Hematopoietic multipotent progenitor cell treated with erythropoietin and hydrocortisone succinate and interleukin-3 and kit ligand, for 6 days (in vitro differentiated cells): ENCODE measurements at places on chromosomes 2 and 18.

DNA sequence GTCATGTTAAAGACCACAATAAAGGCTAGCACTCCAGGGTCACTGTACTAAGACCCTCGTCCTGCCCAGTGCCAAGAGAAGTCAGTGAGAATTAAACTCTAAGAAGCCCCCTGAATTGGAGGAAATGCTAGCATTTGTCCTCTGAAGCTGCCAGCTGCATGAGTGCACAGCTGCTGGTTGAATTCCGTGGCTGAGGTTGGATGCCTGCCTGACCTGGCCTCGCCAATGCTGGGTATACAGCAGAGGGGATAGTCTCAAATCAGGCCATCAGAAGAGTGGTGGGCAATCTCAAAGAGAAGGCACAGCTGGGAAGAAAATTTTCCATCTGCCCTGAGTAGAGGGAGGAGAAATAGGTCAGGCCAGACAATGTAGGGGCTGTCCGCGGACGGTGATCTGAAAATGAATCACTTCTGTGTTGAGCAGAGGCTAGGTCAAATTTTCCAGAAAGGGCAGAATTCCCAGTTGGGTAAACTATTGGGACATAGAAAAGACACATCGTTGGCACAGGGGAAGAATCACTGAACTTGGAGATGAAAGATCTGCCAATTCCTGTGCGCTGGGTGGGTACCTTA, 110.5 kb upstream of the AGAP1 start:
- DNase-seq = no peak

GRCh38 chr2:233486357-233486756, 80.2 kb downstream of the USP40 start:
- no peak for DNase-seq

GRCh38 chr18:33817096-33817495, 239.1 kb downstream of the ASXL3 start:
- DNase-seq = no peak

DNA sequence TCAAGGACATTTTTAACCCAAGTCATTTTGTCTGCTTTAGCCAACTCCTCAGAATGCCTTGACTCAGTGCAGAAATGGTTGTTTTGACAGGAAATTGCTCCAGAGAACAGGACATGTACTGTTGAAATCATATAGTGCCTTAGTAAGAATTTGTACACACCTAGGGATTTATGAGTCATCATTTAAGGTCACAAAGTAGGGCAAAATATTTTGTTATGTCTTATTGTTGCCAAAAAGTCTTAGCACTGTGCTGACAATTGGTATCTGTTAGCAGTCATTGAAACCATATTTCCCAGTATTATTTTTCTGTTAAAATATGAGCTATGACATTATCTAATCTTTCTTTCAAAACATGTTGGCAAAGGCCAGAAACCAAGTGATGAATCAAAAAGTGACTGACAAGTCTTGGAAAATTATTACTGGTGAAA, 104.5 kb downstream of the OSBPL6 start:
- DNase-seq = peak; percentile 33

DNA sequence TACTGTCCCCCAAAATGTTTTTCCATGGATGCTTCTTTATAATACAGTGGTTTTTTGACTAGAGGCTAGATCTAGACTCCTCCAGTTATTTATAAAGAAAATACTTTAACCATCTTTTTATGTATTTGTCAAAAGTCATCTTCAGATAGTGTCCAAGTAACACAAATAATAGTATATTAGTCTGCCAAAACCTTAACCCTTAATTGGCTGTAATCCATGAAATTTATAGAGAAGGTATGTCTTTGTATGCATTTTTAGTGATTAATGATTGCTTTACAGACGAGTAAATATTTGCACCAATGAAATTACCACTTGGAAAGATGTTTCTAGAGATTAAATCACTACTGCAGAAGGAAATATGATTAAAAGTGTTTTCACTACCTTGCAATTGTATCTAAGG, 451.8 kb upstream of the NRXN1 start:
- no peak for DNase-seq

GRCh38 chr2:46909771-46910419, 5.7 kb downstream of the MCFD2 start:
- no peak for DNase-seq
